NCI-H2029 treated with DMSO at 0.1 percent for 48 hours (cell line): ENCODE measurements at places on chromosomes 4 and X.

DNA sequence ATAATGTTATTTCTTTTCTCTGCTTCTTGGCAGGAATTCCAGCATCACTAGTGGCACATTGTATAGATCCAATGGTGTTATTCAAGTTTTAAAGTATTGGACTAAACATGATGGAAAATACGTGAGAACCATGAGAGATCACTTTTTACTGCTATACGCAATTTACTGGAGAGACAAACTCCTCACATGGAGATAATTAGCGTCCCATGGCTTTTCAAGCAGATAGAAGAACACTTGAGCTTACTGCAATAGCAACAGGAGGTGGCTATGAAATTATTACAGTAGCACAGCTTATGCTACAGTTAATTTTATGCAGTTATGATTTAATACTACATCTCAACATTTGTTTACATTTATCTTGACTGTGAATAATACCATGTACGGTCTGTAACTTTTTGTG is 11.9 kb upstream of the TMEM185A start:
- no peak for DNase-seq

DNA sequence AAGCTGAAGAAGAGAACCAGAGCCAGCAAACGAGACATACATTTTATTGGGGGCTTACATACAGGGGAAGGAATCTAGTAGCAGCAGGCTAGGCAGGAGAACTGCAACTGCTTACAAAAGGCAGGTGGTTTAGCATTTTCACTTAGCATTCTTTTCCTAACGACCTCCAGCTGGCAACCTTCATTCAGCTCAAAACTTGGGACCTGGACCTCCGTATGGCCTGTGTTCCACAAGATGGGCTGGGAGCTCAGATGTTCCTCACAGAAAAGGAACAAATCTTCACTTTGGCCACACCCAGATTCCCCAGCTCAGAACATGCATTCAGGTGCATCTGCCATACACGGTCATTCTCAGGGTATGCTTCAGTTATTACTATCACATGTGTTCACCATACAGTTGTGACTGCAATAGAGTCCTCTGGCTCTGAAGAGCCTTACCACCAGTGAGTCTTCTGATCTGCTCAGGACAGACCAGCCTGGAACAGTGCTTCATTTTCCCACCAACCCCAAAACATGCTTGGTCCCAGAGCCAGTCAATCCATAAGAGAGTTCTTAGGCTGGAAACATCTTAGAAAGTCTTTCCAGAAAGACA is 29.6 kb upstream of the AP1AR start:
- no peak for DNase-seq

DNA sequence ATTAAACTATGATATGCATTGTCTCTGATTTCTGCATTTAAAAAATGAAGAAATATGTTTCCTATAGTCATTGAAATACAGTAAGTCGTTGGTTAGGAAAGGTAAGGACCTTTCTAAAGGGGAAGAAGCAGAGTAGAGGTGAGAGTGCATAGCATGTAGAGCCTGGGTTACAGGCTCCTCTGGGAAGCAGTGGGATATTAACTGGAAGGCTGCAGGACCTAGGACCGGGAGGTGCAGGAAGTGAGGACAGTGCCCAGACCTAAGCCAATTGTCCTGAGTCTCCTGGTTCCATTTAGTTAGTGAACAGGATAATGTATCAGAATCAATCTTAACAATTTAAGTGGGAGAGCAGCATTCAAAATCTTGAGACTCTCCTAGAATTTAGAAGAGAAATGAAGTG is 237.1 kb upstream of the NUDT6 start:
- DNase-seq, result no peak

DNA sequence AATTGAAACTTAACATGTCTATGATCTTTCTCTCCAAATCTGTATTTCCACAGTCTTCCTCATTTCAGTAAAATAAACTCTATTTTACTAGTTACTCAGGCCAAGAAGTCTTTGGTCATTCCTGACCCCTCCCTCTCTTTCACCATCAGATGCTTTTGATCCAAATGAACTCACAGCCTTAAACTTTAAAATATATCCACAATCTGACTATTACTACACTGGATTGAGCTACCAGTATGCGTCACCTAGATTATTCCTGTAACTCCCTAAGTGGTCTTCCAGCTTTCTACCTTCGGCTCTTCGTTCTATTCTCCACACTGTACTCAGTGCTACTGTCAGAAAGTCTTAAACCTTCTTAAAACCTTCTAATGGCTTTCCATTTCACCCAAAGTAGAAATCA is 195.1 kb downstream of the FBXW7 start:
- DNase-seq, result no peak

DNA sequence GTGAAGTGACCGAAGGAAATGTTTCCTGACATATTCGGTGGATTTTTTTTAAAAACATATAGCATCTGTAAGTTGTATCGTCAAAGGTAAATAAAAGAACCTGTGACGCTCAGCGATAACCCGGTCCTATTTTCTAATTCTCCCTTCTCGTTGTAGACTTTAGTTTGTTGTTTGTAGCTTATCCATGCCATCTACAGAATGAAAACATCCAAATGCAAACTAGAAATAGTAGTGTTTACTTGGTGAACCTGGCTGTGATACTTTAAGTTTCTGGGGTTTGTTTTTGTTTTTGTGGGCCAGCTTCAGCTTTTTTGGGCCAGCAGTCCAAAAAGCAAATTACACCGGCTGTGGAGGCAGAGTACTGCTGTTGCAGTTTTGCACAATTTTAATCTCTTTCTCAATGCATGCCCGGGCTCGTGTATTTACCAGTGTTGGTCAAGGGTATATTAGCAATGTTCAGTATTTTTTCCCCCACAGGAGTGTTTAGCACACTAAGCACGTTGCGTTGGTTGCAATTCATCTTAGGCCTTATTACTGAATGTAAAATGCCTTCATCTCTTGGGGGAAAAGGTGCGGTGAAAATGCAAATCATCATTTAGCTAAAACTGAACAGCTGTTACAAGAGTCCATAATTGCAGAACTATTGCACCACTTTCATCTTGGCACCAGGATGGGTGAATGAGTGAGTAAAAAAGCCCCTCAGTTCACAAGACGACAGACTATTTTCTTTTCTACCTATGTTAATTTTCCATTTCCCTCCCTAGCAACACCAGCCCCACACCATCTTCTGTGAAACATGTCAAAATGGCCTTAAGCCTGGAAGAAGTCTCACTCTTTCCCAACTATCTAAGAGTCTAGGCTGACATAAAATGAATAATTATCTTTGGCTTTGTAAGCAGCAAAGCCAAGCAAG is 1.7 kb upstream of the CNOT6L start:
- DNase-seq, result no peak

GRCh38 chrX:1170243-1170642 is 42.2 kb downstream of the CRLF2 start:
- DNase-seq, result no peak

DNA sequence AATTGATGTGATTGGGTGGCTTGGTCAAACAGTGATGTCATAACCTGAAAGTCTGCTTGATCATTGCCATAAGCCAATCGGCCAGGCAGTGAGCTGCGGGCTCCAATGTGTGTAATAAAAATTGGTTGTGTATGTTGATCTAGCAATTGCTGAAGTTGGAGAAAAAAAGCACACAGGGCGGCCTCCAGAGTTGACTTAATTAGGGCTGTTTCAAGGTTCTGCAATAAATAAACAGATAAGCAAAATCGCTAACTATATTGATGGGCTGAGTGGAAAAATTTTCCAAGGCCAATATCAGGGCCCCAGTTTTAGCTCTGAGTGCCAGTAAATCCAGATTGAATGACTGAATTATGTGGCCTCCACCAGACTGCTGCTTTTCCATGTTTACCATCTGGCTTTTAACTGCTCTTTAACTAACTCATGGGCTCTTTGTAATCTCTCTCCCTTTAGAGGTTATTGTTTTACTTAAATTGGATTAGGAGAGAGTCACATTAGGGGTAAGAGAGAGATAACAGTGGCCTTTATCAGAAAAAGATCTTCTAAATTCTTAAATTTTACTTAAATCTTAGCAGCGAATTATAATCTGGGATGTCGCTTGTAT is 160.6 kb upstream of the WDFY3 start:
- DNase-seq, result no peak

- DNase-seq, result no peak
These were observed 24.2 kb upstream of the CSF2RA start for GRCh38 chrX:1244164-1245076.

DNA sequence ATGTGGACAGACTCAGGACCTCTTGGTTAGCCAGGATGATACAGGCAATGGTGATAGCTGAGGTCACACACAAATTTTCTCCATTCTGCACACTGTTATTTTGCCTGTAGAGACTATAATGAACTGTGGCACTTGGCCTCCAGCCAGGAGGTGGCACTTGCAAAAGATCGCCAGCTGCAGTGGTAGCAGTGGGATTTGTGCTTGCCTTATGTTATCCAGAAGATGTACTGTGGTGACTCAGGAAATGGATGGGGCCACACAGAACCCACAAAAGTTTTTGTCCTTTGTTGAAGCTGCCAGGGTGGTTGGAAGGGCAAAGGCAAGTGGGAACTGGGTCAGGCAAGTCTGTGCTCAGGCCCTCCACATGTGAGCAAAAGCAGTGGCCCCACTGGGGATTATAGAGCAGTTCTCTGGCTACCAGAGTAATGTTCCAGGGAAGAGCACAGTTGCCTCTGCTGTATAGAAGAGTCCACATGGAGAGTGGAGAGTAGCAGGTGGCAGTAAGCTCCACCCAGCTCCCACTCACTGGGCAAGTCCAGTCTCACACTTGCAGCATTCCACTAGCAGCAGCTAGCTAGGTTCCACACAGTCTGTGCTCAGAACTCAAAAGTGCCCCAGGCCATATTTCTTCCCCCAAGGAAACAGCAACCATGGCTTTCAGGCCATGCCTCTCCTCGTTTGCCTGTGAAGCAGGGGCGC is 5.9 kb upstream of the C4orf17 start:
- no peak for DNase-seq

- DNase-seq, result no peak
These were observed 29.3 kb upstream of the FAM47C start for GRCh38 chrX:36978886-36979285.

- DNase-seq, result no peak
These were observed 173.2 kb downstream of the AREG start for GRCh38 chr4:74618166-74618565.

DNA sequence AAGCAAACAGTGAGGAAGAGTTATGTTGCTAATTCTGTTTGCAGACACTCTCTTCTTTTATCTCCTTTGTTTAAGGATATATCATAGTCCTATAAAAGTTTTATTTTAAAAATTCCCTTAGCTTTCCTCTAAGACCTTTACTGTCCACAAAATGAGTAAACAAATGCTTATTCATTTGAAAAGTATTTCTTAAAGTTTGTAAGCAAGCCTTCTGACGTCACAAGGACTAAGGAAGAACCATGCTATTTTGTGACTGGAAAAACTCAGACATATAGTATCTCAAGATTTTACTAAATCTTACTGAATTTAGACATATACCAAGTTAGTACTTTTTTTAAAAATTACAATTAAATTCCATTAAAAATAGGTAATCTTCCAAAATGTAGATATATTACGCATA is 5.2 kb upstream of the RBMXL3 start:
- DNase-seq, result no peak

DNA sequence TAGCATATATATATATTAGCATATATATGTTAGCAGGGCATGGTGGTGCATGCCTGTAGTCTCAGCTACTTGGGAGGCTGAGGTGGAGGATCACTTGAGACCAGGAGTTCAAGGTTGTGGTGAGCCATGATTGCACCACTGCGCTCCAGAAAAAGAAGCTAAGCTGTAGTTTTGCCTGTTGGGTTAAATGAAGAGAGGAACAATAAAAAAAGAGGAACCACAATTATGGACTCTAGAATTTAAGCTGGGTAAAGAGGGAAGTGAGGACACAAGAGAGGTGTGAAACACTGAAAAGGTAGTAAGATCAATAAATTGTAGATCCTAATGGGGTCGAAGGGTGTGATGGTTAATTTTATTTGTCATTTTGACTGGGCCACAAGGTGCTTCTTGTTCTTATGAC is 40.5 kb upstream of the HSD17B10 start:
- no peak for DNase-seq

- DNase-seq, result no peak
These were observed 44.4 kb downstream of the NR3C2 start for GRCh38 chr4:148397771-148398170.

- no peak for DNase-seq
These were observed 424.1 kb downstream of the SMARCA1 start for GRCh38 chrX:129099207-129099606.

- no peak for DNase-seq
These were observed 78.9 kb downstream of the SLC10A7 start for GRCh38 chr4:146442801-146443200.

- no peak for DNase-seq
These were observed 127.0 kb upstream of the GATB start for GRCh38 chr4:151887816-151888180.

GRCh38 chr4:122772311-122772710 is 39.8 kb downstream of the BBS12 start:
- no peak for DNase-seq

DNA sequence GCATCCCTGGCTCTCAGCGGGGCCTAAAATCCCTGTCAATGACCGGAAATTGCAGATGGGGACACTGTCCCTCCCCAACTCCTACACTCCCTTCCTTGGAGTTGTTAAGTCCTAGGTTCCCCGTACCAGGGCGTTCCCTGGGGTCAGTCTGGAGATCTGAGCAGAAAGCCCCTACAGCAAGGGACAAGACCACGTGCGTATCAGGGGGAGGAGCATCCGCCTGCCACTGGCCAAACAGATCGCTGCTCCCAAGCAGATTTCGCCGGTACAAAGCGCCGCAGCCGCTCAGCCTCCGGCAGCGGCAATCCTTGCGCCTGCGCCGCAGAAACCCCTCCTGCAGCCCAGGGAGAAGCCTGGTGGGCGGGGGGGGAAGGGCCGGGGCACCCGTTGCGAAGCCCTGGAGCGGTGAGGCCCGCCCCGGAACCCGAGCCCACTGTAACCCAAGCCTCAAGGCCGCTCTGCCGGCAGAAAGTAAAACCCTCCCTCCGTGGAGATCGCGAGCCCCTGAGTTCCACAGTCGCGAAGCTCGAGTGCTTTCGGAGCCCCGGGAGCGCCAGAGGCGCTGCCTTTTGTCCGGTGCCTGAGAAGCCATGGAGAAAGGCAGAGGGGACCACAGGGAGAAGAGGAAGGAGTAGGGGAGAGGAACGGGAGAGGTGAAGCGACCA is 2.7 kb downstream of the CRMP1 start:
- DNase-seq, result peak; percentile 54

GRCh38 chrX:9888953-9889470 is 78.1 kb upstream of the CLDN34 start:
- DNase-seq, result no peak

DNA sequence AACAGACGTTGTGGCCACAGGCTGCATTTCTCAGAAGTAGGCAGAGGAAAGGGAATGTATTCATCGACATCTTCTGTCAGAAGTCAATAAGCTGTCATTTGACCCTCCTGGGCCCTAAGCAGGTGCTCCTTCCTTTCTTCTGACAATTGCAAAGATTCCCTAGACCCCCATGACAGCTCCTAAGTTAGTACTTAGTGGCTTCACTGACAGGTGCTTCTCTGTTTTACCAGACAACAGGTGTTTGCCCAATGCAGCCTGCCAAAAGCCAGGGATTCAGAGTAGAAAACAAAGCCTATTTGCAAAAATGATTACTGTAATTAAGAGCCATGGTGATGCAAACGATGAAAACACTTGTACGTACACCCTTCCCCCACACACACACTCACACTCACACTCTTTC is 7.5 kb upstream of the FGF5 start:
- peak; percentile 7 for DNase-seq

GRCh38 chr4:186725469-186726425 is 2.1 kb upstream of the FAT1 start:
- DNase-seq, result no peak
